ENCODE measurements at places on chromosomes 1 and 21.

GRCh38 chr21:21179619-21180298 is 181.6 kb downstream of the NCAM2 start:
- no peak for DNase-seq

DNA sequence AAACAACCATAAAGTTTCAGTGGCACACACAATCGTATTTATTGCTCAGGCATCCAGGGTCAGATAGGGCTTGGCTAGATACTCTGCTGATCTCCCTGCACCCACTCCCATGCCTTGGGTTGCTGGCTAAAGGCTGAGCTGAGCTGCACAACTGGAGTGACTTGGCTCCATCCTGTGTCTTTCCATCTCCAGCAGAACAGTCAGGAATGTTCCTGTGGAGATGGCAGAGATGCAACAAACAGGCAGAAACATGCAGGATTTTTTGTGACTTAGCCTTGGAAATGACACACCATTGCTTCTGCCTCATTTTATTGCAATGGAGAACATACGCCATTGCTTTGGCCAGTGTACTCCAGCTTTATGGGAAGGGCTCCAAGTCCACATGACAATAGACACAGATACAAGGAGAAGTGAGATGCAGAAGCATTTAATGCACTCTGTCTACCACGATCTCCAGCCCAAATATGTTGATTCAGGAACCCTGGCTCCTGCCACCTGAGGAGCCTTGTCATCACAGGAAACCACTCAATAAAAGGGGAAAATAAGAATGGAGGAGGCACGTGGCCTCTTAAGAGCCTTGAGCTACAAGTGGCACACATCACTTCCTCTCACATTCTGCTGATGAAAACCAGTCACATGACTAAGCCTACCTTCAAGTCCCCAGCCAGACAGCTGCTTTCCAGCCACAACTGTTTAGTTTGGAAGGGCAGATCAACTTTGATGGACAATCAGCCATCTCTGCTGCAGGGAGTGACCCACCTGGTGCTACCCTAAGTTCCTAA is 10.1 kb upstream of the GUCA2B start:
- DNase-seq: peak; percentile 56

GRCh38 chr21:32604464-32604863 is 7.7 kb downstream of the CFAP298 start:
- DNase-seq: no peak

DNA sequence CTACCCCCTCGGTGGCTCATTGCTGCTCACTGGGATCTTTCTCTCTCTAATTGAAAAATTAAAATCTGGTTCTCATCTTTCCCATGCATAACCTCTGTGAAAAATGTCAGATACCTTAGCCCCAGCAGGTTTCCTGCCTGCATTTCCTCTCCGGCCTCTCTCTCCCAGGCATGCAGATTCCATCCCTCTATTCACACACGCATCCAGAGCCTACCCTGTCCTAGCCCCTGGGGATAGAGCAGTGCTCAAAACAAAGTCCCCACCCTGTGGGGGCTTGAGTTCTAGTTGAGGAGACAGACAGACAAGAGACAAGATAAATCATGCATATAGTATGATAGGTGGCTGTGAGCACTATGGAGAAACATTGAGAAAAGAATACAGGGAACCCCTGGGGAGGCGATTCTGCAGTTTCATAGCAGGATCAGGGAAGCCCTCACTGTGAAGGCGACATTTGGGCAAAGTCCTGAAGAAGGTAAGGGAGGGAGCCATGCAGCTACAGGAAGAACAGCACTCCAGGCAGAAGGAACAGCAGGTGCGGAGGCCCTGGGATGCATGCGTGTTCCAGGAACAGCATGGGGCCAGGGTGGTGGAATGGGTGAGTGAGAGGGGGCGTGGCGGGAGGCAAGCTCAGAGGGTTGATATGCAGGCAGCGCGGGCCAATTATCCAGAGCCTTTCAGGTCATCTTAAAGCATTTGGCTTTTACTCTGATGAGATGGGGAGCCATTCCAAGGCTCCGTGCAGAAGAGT is 3.5 kb upstream of the BSND start:
- no peak for DNase-seq

DNA sequence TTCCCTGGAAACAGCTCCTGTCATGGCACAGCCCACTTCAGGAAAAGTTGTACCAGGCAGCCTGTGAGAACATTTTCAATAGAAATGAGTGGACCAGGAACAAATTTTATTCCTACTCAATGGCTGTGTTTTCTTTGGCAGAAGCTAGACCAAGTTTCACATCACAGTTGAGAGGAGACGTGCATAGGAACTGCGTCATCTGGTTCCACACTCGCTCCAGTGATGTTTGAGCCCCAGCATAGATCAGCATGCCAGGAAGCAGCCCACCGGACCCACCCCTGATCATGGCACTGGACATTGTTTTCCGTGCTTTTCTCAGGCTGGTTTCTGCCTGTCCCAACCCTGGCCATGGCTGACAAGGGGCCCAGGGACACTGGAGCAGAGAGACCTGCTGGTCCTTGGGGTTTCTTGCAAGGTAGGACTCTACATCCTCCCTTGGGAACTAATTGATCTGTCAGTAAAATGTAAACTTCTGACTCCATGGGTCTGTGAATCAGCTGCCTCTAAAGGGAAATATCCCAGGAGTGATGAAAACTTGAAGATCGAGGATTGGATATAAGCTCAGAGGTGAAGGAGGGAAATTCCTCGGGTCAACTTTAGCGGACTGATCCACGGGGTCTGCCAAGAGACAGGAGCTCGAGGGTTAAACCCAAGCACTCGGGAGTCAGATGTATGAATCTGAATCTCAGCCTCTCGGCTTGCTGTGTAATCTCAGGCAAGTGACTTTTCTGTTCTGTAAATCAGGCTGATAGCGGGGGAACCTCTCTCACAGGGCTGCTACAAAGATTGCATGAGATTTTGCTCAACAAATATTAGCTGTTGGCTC is 35.7 kb downstream of the NEK2 start:
- no peak for DNase-seq

GRCh38 chr1:229714964-229715603 is 89.0 kb downstream of the URB2 start:
- DNase-seq: no peak

- DNase-seq: no peak
These were observed 58.8 kb downstream of the WARS2 start for GRCh38 chr1:119081700-119082099.
